Stimulated activated CD8-positive, alpha-beta memory T cell treated with anti-CD3 and anti-CD28 coated beads, Interleukin-2, amount 100 ng/mL, for 1 hour (primary cell): ENCODE measurements at places on chromosomes 7 and 10.

DNA sequence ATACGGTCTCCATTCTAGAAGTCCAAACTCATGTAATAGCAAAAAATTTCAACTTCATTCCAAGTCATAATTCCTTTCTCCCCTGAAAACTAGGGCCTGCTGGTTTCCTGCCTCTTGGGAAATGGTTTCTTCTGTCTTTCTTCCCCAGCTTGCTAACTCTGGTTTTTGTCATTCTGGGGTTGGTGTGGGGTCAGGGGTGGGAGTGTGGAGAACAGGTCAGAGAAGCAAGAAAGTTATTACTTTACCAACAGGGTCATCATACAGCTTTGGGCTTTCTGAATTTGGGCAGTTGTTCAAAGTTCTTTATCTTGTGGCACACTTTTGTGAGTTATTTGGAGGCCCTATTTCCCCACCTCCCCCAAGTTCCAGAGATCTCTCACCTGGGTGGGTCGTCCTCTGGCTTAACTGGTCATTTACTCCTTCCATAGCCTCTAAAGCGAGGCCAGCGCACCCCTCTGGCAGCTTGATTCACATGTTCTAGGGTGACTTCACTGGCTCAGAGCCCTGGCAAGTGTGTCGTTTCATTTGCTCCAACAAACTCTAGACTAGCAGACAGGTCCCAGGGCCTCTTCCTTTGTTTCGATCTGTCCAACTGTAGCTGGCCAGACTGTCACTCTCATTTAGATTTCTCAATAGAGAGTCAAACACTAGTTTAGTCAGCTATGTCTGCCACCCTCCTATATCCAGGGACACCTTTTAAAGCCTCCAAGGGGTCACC is 161.2 kb downstream of the JCAD start:
- DNase-seq = no peak

DNA sequence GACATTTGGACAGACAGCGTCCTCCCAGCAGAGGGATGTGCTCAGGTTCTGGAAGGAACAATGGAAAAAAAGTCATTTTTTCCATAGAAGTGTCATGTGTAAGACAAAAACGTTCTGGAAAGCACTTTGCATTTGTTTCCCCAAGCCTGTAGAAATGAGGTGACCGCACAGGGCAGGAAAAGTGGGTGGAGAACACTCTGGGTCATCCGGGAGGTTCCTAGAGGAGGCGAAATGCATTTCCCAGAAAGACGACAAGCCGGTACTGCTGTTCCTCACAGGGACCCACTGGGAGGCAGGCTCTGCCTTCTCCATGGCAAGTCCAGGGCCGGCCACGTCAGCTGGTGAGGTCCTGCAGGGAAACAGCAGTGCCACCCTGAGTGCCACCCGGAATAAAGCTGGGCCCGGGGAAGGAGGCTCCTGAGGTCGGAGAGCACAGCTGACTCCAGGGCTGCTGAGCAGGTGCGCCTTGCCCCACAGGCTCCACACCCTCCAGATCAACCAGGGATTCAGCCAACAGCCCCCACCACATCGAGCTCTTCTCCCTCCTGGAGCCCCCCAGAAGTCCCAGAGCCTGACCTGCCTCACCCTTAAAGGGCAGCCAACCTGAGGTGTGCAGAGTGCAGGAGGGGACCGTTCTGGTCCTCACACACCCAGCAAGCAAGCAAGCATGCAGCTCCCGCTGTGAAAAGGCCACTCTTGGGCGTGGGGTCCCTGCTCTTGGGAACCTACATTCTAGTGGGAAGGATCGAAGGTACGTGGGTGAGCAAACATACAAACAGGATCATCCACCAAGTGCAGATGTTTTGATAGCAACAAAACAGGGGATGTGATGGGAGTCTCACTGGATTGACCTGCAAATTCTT is 28.8 kb upstream of the INPP5A start:
- DNase-seq = no peak

DNA sequence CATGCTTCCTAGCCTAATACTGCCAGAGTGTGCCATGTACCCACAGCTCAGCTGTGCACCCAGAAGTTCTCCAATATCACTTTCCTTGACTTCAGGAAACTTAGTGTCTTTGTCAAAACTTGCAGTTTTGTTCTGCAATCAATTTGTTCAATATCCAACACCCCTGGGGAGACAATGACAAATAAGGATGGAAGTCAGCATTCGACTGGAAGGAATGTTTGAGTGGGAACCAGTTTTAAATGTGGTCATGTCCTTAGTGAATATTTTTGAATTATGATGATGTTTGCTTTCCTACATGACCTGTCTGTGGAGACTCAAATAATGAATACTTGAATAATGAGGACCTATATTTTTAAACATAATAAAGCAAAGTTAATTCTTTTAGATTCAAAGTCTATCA is 112.0 kb downstream of the ANK3 start:
- DNase-seq = no peak

DNA sequence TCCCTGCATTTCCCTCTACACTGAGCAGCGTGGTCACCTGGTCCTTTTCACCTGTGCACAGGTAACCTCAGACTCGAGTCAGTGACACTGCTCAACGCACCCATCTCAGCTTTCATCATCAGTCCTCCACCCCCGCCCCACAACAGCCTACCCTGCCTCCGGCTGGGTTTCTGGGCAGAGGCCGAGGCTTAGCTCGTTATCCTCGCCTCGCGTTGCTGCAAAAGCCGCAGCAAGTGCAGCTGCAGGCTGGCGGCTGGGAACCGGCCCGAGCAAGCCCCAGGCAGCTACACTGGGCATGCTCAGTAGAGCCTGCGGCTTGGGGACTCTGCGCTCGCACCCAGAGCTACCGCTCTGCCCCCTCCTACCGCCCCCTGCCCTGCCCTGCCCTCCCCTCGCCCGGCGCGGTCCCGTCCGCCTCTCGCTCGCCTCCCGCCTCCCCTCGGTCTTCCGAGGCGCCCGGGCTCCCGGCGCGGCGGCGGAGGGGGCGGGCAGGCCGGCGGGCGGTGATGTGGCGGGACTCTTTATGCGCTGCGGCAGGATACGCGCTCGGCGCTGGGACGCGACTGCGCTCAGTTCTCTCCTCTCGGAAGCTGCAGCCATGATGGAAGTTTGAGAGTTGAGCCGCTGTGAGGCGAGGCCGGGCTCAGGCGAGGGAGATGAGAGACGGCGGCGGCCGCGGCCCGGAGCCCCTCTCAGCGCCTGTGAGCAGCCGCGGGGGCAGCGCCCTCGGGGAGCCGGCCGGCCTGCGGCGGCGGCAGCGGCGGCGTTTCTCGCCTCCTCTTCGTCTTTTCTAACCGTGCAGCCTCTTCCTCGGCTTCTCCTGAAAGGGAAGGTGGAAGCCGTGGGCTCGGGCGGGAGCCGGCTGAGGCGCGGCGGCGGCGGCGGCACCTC is at the start of the genes KLLN and PTEN:
TSS of gene KLLN (minus strand) at position 481 of the 891 bp plus-strand sequence. CDS start 1,046 bp downstream, outside the sequence.
TSS of gene PTEN (plus strand) at position 573 of the 891 bp plus-strand sequence. CDS start 845 bp downstream, outside the sequence.
- peak; percentile 52 for DNase-seq

DNA sequence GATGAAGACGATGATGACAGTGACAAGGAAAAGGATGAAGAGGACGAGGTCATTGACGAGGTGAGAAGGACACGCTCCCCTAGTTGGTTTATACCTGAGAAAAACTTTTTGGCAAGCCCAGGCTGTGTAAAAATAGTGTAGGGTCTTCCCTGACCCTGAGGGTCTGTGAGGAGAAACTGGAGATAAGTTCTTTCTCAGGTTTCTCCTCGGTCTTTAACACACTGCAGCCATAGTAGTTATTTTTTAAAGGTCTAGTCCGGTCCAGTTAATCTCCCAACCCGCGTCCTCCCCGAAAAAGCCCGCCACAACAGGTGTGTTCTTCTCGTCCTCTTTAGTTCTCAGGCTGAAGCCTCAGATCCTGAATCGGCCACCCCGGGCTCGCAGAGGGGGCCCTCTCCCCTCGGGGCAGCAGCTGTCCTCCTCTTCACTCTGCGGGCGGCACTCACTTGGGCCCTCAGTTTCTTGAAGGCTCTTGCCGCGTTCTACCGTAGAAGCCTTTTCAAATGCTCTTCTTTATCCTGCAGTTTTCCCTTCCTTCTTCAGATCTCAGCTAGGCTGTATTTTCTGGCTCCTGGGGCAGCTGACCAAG is 411 bp downstream of the BCCIP start:
- DNase-seq = no peak

DNA sequence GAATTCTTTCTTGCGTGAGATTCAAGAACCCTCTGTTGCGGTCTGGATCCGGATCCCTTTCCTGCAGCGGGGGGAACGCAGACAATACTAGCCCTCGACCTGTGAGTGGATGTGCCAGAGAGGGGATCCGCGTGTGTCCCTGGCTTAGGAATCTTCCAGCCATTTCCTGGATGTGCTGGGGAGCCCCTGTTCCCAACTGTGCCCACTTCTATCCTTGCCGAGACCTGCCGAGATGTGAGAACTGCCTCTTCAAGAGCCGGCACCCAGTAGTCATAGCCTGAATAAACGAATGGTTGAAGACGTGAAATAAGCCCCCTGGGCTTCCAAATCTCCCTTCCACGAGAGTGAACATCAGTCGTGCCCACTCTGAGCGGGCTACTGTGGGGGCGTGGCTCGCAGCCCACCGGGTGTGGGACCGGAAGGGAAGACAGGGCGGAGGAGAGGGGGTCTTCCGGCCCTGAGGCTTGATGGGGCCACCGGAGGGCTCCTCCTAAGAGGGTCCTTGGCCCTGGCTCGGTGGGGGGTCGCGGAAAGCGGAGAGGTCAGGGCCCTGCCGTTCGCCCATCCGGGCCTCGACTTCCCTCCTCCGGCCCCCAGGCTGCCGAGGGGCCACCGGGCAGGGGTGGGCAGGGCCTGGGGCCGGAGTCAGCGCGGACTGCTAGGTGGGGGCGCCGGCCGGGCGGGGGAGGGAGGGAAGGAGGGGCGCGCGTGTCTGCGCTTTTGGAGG is 1.3 kb upstream of the CCDC136 start:
- DNase-seq = no peak
